ENCODE measurements at places on chromosomes 4 and X.

DNA sequence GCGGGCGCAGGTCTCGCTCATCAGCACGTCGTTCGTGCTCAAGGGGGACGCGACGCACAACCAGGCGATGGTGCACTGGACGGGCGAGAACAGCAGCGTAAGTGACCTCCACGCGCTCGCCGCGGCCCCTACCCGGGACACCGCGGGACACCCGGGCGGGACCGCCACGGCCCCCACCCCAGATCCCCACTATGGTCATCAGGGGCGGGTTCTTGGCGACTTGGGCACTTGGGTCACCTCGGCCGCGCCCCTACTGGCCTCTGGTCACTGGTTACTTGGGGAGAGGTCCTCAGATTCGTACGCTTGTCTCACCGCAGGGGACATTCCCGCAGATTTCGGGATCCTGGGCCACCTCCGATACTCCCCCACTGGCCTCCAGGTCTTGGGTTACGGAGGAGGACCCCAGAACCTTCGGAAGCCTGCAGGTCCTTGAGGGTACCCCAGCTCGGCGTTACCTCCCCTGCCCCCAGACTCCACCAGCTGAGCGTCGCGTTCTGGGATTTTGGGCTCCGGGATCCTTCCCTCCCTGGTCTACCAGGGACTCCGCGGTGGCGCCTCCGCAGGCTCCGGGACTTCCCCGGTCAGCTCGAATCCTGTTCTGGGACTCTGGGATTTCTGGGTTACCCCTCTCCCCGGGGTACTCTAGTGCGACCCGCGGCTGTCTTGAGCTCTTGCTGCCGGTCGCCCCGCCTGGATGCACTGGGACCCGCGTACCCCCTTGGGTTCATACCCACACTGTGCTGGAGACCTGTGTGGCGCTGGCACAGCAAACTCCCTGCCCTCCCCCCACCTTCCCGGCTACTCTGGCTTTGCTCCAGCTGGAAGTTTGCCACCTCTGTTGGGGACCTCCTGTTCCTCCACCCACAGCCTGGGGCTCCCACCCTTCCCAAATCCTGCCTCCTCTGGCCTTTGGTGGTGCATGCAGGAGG, 956 bp downstream of the SORCS2 start:
- DNase-seq: no peak

- no peak for DNase-seq
Observed at GRCh38 chr4:573122-573892, 2.8 kb downstream of the TMEM271 start.

- DNase-seq: no peak
Observed at GRCh38 chr4:82666970-82667665, 105.3 kb upstream of the TMEM150C start.

DNA sequence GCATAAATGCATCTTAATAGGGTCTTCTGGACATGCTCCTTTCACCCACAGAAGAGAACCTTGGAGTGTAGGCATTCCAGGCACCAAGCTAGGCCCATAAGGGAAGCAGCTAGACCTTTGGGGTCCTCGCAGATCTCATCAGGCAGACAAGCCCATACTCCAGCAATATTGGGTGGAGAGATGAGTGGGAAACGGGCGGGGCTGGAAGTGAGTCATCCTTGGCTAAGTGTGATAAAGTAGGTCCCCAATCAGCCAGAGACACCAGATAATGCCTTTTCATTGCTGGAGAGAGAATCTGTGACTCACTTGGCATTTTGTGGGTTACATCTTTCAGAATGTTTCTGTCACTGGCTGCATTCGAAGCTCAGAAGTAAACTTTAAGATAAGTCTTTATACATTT, 133.3 kb upstream of the MBNL3 start:
- DNase-seq: peak; percentile 5

GRCh38 chr4:141926406-141926805, 290.0 kb downstream of the IL15 start:
- no peak for DNase-seq

GRCh38 chr4:27087306-27088045, 226.8 kb downstream of the STIM2 start:
- DNase-seq: no peak

- no peak for DNase-seq
Observed at GRCh38 chr4:173499658-173500535, 30.1 kb downstream of the HAND2 start.

DNA sequence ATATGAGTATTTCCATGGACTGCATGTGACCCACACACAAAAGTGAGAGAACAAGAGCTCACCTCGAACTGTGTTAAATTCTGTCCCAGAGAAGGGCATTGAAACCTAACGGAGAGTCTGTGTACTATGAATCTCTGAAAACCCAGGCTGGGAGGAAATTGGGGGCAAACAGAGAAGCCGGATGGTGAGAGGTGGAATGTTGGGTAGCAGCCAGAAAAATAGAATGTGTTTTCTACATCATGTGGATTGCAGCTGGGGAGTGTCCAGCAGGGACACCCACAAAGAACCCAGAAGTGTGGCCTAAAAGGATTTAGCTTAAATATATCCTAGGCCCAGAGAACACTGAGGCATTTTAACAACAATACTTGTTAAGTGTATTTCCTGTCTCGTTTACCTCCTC, 38.6 kb downstream of the MND1 start:
- peak; percentile 28 for DNase-seq

DNA sequence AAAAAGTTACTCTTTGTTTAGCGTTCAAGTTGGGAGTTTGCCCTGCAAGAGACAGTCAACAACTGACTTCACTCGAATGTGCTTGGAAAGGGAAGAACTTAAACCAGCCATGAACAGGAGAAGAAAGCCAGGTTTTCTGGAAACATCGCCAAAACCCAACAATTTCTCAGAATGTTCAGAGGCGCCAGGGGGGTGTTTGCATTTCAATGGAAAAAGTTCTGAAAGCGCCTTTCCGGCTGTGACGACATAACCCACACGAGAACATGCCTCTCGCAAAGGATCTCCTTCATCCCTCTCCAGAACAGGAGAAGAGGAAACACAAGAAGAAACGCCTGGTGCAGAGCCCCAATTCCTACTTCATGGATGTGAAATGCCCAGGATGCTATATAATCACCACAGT, 78.1 kb upstream of the ADGRA3 start:
- no peak for DNase-seq

DNA sequence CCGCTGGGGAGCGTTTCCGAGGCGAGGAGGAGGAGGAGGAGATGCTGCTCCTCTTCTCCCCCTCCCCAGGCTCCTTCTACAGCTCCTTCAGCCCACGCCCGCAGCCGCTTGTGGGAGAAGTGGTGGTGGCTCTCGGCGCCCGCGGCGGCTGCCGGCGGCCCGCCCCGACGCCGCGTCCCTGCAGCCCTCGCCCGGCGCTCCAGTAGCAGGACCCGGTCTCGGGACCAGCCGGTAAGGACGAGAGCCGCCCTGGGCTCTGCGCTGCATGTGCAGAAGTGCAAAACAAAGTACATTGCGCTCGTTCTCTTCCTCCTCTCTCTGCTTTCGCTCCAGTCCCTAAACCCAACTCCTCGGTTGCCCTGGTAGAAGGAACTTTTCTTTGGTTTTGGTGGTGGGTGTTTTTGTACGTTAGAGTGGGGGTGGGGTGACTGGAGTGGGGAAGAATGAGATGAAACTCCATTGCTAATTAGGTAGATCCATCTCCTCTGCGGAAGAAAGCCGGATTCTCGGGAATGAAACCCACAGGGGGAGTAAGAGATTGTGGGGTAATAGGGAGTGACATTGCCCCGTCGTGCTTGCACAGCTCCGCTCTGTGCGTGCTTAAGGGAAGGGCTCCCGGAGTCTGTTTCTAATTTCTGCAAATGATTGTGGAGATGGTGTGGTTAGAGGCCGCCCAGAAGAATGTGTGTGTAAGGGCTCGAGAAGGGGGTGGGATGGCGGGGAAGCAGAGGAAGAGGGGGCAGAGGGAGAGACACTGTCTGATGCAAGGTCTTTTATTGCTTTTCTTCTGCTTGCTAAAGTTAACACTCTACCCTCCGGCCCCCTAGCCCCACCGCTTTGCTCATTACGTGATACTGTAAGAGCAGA, 677 bp downstream of the PTPN13 start:
- peak; percentile 99 for DNase-seq

GRCh38 chr4:124486423-124486822, 226.1 kb downstream of the ANKRD50 start:
- no peak for DNase-seq

GRCh38 chr4:33850371-33850902, 2393.9 kb downstream of the ARAP2 start:
- DNase-seq: peak; percentile 17

- no peak for DNase-seq
Observed at GRCh38 chrX:119579414-119579813, 5.1 kb downstream of the UBE2A start.

GRCh38 chr4:17490575-17491059, 21.3 kb downstream of the QDPR start:
- DNase-seq: no peak

DNA sequence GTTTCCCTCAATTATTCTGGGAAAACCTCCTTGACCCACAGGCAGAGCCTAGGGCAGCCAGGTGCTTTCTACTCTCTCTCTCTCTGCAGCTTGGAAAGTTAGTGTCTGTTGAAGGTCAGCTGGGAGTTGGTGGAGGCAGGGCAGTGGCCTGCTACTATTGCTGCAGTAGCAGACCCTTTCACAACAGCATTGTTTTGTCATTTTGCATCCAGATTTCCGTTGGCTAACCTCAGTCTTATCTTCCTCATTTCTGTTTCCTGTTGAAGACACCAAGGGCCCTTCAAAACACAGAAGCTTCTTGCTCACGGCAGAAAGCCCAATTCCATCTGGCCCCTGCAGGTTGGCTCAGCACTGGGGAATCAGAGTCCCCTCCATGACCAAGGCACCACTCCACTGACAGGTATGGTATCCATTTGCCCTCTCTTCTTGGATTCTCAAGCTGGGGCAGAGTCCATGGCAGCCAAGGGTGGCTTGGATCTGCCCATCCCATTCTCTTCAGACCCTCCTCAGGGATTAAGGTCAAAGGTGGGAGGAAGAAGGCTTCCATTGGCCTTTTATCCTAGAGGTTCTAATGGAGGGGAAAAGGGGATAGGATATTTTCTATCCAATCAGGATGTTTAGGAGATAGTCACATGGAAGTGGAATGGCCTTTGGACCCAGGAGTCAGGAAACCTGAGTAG, 24.6 kb downstream of the VSIG4 start:
- no peak for DNase-seq

DNA sequence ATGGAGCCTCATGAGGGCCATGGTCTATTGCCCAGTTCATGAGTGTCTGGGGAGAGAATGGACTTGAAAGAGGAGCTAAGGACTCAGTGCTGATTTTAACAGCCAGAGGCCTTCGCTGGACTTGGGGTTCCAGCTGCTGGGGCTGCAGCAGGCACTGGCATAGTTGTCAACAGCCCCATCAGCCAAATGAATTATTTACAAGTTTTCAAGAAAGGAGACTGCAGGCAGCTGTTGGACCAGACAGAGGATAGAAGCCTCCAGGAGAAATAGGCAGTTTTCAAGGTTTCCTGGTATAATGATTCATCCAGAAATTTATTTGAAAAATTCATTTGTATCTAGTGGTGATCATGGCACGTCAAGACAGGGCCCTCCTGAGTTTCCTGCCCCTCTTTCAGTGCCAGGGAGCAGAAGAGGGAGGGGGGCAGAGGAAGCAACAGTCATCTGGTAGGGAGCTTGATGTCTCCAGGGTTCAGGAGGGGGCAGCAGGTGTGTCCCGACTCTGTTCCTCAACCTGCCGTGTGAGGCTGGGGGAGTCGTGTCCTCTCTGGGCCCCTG, 63.1 kb upstream of the GPR78 start:
- peak; percentile 60 for DNase-seq

- DNase-seq: no peak
Observed at GRCh38 chr4:25481648-25482047, 104.6 kb downstream of the ANAPC4 start.

- DNase-seq: peak; percentile 63
Observed at GRCh38 chr4:113223001-113223400, 173.5 kb downstream of the ANK2 start.

- DNase-seq: no peak
Observed at GRCh38 chr4:184851886-184852285, 26.1 kb upstream of the ACSL1 start.

GRCh38 chr4:176422511-176422910, 102.7 kb downstream of the SPCS3 start:
- DNase-seq: no peak

DNA sequence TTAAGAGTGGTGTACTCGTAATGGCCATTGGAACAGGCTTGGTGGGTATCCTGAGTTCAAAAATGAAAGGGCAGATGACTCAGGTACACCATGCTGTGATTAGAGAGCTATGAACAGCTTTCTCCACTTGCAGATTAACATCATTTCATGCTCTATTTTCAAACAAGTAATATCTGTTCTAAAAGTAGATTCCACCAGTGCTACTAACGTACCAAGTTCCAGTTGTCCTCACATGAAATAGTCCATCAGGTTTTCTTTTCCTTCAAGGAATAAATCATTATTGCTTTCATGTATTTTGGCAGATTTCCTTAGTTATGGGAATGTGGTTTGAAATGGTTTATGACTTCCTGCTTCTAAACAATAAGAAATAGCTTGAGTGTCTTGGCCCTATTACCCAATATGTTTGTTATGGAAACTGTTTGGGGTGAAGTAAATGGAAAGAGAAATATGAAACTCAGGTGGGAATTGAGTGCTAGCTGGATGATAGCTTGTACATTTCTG, 49.9 kb downstream of the PCDH7 start:
- DNase-seq: peak; percentile 6

- no peak for DNase-seq
Observed at GRCh38 chr4:169616846-169617245, 3.5 kb upstream of the CLCN3 start.

GRCh38 chr4:186627226-186627865, 72.0 kb upstream of the MTNR1A start:
- no peak for DNase-seq

- DNase-seq: peak; percentile 65
Observed at GRCh38 chrX:130772105-130772775, 130.8 kb downstream of the ENOX2 start.

DNA sequence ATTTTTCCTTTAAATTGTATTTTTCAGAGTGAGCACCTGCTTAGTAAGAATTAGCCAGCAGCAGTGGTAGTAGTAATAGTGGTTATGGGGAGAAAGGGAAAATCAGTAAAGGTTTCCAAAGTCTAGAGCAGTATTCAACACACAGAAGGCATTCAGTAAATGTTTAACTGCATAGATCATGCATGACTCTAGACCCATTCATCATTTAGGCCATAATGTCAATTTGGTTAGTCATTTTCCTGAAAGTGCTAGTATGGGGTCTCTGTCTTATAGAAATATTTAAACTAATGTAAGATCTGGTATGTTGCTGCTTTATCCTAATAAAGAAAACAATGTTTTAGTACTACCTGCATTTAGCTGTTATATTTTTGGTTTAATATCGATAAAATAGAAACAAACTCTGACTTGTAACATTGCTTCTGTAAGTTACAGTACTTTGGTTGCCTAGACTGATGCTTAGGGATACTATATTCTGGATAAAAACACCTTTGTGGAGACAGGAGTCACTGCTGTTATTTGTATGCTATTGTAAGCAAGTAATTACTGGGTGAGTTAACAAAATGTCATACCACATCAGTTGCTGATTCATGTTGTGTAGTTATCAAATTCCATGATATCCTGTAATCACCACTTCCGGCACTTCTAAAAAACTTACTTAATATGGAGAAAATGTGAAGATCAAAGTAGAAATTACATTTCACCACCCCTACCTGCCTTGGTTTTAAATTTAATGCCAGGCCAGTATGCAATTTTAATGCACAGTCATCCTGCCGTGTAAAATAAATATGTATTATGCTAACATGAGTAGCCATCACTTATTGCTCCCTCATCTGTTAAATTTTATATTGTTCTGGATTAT, 115.8 kb upstream of the BMPR1B start:
- peak; percentile 51 for DNase-seq

- DNase-seq: no peak
Observed at GRCh38 chrX:96824166-96824565, 59.5 kb upstream of the RPA4 start.

GRCh38 chr4:141432000-141432712, 204.2 kb upstream of the IL15 start:
- peak; percentile 88 for DNase-seq

GRCh38 chr4:54572152-54572542, 85.6 kb upstream of the KIT start:
- DNase-seq: no peak

Data from AG10803 (cell line).